ENCODE measurements at places on chromosomes 4 and X.

DNA sequence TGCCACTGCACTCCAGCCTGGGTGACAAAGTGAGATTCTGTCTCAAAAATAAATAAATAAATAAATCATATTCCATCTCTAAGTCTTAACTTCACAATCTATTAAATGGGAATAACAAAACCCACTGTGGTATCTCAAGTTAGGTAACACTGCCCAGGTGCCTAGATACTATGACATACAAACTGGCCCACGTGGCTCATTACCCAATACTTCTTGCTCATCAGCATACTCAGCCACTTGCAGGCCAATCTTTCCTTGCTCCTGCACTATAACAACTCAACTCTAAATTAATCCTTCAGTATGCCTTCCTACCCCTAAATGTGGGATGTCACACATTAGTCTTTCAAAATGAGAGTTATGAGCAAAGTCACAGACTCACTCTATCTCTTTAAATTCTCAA is 230.1 kb downstream of the OPHN1 start:
- DNase-seq = no peak

- no peak for DNase-seq
Observed at GRCh38 chr4:10011277-10011676, 10.0 kb downstream of the SLC2A9 start.

GRCh38 chrX:17680732-17681413 is 56.4 kb upstream of the SCML1 start:
- no peak for DNase-seq

GRCh38 chr4:8061573-8061972 is 97.0 kb downstream of the ABLIM2 start:
- no peak for DNase-seq

DNA sequence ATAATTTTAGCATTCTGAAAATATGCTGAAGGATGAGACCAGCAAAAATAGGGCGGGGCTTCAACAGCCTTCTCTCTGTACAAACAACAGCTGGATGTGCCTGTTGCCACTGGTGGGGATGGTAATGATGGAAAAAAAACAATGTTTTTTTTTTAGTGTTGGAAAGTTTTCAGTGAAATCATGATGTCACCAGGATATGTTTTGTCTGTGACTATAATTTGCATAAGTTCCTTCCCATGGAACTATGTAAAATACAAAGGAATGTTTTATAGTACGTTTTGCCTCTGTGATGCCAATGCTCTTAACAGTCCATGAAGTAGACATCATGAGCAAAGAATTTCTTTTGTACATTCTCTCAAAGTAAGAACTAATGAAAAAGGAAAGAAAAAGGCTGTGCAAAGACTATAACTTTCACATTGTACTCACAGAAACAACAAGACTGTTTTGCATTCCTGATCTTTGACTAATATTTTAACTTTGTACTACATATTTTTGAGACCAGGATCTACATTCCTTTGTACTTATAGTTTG is 589.7 kb downstream of the SPRY1 start:
- DNase-seq = no peak

DNA sequence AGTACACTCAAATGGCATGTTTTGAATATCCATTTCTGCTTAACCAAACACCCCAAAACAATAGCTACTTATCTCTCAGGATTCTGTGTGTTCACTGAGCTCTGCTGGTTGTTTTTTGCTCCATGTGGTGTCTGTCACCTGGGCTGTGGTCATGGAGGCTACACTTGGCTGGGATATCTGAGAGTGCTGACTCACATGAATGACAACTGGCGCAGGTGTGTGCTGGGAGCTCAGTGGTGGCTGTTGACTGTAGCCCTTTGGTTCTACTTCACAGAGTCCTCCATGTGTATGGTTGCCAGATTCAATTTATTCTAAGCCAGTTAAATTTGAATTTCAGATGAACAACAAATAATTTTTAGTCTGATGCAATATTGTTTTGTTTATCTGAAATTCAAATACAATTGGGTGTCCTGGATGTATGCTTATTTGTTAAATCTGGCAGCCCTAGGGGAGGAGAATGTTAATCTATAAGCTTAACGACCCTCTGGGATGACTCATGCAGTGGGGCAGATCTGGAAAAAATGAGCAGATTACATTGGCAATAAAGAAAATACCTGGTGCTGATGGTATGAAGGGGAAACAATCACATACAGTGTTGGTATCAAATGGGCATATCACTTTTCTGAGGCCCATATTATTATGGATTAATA is 28.2 kb upstream of the TCEAL4 start:
- no peak for DNase-seq

- no peak for DNase-seq
Observed at GRCh38 chrX:16060252-16060651, 63.1 kb upstream of the GRPR start.

GRCh38 chr4:147793569-147794313 is 61.9 kb downstream of the ARHGAP10 start:
- no peak for DNase-seq

DNA sequence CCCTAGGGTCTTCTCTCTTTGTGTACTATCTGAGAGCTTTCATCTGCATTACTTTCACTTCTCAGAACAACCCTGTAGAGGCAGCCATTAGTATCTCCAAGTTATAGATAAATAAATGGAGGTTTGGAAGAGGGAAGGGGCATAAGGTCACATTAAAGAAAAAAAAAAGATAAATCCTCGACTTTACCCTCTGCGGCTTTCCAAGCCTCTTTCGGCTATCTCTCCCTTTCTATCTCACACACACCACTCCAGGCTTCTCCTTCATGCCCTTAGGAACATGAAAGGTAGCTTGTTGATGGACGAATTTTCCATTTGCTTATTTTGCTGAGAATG is 660 bp upstream of the ARHGEF9 start:
- DNase-seq = no peak

- DNase-seq = no peak
Observed at GRCh38 chr4:57182132-57182874, 72.1 kb upstream of the IGFBP7 start.

DNA sequence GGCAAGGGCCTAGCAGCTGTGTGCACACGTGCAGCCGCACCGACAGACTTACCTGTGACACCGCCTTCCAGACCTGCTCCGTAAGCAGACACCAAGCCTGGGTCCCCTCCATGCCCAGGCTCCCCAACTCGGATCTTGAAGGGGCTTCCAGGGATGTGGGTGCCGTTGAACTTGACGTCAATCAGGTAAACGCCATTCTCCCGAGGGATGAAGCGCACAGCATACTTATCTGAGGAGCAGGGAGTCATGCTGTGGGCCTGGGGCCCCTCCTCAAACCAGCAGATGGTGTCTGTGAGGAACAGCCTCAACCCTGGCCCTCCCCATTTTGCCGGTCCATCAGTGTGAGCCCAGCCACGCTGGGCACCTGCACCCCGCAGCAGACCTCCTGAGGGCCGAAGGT is 24.5 kb downstream of the FLNA start:
- no peak for DNase-seq

DNA sequence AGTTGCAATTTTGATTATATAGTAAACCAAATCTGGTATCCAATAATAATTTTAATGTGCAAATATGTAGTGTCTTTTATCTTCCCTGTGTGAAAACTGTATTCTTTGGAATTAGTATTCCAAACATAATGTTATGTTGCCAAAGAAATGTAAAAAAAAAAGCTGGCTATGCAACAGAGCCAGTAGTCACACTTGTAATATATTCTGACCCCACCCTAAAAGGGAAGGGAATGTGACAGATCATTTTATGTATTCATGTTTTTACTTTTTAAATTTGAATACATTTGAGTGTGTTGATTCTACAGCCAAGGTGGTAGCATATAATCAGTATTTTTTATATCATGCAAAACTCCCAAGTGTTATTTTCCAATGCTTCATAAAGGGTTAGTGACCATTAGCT is 27.9 kb upstream of the MCUB start:
- DNase-seq = no peak

DNA sequence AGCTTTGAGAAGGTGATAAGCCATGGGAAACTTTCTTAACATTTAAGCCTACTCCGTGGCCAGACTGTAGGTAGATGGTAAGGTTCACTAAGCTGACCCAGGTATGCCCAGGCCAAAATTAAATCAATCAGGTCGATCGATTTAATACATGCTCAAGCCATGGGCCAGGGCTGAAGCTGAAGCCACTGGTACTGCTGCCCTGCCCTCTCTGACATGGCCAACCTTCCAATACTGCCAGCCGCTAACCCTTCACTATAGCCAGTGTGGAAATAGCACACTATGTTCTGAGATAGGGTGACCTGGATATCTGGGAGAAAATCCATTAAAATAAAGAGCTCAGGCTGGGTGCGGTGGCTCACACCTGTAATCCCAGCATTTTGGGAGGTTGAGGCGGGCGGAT is 31.6 kb downstream of the TSC22D3 start:
- no peak for DNase-seq

- DNase-seq = no peak
Observed at GRCh38 chr4:156247470-156247869, 293.8 kb upstream of the CTSO start.

DNA sequence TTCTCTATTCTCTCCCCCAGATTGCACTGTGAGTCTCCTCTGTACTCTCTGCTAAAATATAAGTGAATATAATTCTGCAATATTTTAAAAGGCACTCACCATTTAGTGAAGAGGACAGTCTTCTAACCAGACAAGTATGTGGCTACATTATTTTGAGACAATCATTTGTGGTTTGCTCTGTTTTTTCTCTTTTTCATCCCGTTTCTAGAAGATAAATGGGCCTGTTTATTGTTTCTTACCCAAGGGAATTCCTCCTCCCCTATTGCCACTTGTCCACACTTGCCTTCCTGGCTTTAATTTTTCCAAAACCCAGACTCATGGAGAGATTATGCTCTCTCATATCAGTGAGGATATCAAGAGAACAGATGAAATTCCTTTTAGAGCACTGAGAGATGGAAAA is 18.6 kb upstream of the IL13RA2 start:
- DNase-seq = no peak

DNA sequence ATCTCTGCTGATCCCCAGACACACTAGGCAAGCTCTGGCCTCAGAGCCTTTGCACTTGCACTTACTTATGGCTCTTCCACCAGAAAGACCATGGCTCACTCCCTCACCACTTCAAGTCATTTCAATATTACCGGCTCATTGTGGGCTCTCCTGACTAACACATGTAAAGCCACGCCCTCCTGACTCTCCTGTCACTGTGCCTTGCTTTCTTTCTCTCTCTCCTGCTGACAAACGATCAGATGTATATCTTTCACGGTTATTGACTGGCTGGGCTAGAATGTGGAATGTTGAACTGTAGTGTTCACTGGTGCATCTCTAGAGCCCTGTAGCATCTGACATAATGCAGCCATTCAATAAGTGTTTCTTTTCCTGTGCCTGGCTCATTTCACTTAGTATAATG is 425.1 kb downstream of the RAB28 start:
- no peak for DNase-seq

- DNase-seq = no peak
Observed at GRCh38 chrX:71489540-71489939, 43.4 kb upstream of the OGT start.

- no peak for DNase-seq
Observed at GRCh38 chr4:105137121-105137875, 9.4 kb upstream of the TET2 start.

GRCh38 chr4:140472156-140472555 is 25.9 kb downstream of the MGAT4D start:
- DNase-seq = no peak

GRCh38 chr4:128981377-128981776 is 112.0 kb downstream of the SCLT1 start:
- no peak for DNase-seq

DNA sequence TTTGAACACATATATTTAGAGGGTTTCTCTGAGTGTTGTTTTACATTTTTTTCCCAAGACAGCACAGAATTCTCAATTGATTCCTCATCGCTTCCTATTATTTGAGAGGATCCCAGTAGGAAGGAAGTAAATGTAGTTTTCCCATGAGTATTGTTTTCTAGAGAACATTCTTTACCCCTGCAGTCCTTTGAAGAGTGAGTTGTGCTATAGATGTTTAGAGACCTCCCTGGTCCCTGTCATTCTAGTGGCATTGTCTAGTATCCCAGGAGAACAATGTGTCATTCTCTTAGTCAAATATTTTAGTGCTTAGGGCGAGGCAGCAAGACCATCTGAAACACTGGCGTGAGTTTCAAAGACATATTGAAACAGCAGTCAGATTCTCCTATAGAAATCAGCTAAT is 32.5 kb downstream of the SORBS2 start:
- no peak for DNase-seq

DNA sequence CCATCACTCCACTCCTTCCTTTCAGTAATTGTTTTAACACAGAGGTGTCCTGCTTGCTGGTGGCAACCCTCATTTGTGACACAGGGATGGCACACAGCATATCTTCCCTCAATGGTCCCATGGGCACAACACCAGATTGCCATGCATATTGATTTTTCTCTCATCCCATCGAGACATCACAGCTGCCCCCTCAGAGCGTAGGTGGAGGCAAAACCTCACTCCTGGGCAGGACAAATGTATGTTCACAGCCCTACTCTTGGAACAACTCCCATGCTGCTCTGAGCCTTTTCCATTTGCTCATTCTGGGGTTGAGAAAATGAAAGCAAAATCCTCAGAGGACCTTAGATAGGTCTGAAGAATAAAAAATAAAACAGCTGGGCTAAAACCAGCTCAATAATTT is 172.2 kb downstream of the GABRB1 start:
- DNase-seq = no peak

DNA sequence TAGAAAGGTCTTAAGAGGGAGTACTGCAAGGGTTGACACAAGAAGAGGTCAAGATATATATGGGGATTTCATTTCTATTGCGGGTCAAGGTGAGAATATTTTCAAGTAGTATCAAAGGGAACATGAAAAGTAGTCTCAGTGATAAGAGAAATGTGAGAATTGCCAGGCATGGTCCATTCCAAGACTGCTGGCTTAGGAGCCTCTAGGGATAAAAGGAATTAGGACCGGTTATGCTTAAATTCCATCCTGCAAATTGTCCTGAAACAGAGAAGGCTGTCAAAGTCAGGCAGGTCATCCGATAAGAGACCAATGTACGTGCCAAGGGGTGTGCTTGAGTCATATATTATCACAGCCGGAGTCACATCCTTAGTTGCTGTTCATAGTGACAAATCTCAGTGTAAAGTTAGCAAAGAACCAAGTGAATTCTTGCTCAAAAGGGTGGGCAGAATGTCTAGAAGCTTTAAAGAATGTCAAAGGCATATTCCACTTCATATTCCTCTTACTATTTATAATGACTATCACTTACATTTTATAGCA is 133.6 kb downstream of the CBLL2 start:
- DNase-seq = no peak

DNA sequence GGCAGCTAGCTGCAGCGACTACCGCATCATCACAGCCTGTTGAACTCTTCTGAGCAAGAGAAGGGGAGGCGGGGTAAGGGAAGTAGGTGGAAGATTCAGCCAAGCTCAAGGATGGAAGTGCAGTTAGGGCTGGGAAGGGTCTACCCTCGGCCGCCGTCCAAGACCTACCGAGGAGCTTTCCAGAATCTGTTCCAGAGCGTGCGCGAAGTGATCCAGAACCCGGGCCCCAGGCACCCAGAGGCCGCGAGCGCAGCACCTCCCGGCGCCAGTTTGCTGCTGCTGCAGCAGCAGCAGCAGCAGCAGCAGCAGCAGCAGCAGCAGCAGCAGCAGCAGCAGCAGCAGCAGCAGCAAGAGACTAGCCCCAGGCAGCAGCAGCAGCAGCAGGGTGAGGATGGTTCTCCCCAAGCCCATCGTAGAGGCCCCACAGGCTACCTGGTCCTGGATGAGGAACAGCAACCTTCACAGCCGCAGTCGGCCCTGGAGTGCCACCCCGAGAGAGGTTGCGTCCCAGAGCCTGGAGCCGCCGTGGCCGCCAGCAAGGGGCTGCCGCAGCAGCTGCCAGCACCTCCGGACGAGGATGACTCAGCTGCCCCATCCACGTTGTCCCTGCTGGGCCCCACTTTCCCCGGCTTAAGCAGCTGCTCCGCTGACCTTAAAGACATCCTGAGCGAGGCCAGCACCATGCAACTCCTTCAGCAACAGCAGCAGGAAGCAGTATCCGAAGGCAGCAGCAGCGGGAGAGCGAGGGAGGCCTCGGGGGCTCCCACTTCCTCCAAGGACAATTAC is 1.4 kb downstream of the AR start:
- no peak for DNase-seq
